ENCODE measurements at places on chromosomes 2 and 18.

DNA sequence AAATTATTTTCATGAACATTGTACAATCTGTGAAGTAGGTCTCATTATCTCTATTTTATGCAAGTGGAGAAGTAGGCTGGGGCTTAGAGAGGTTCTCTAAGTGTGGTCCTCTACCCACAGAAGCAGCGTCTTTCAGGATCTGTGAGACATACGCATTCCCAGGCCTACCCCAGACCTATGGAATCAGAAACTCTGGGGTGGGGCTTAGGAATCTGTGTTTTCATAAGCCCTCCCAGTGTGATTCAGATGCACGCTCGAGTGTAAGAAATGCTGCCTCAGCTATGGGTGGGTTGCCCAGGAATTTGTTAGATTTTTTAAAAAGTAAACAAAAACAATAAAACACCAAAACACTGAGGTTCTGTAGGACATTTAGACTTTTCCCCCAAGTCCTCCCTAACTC lies 14.8 kb upstream of the ZAP70 start:
- DNase-seq = no peak

GRCh38 chr2:69789175-69789721 lies 40.2 kb upstream of the GMCL1 start:
- DNase-seq = no peak

- DNase-seq = no peak
These were observed 444.0 kb downstream of the FIGN start for GRCh38 chr2:163291790-163292189.

DNA sequence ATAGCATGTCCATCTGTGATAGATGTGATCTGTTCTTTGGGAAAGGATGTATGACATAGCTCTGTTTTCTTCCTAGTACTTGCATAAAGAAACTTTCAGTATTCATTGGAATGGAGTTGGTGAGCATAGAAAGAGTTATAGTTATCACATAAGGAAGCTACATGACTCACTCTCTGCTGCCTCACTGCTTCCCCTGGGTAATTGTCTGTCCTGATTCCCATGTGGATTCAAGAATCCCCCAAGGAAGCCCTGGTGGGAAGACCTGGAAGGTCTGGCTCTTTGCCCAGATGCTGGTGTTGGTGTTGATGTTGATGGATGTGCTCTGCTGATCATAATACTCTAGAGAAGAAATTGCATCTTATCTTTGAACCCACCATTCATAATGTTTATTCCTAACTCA lies 60.6 kb downstream of the PTPN4 start:
- DNase-seq = peak; percentile 88

- DNase-seq = no peak
These were observed 13.5 kb downstream of the IL36B start for GRCh38 chr2:113039158-113039557.

DNA sequence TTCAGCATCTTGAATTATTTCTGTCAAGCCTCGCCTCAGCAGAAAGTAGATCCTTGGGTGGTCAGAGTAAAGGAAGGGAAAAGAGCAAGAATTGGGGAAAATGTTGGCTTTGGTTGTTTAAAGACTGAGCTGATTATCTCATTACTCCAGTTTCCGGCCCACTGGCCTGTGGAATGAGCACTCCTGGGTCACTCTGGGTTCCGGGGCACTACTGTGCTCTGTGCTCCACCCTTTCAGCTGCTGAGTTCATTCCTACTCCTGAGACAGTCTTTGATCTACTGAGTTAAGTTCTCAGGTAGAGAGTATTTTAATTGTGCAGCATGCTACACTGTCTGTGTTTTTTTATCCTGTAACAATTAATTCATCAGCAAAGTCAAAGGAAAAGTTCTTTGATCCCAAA lies 427.7 kb downstream of the CDH2 start:
- no peak for DNase-seq

DNA sequence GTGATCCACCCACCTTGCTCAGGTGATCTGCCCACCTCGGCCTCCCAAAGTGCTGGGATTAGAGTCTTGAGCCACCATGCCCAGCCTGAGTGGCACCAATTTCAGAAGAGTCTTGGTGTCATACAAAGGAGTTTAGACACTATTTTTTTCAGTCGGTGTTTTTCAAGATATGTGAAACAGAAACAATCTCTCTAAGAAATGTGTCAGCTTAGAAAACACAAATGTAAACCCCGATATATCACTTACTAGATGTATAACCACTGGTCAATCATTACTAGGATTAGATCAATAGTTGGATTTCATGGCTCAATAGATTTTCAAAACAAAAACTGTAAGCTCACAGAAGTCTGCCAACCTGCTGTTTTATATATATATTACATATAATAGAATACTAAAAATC lies 67.2 kb upstream of the FRZB start:
- DNase-seq = no peak

DNA sequence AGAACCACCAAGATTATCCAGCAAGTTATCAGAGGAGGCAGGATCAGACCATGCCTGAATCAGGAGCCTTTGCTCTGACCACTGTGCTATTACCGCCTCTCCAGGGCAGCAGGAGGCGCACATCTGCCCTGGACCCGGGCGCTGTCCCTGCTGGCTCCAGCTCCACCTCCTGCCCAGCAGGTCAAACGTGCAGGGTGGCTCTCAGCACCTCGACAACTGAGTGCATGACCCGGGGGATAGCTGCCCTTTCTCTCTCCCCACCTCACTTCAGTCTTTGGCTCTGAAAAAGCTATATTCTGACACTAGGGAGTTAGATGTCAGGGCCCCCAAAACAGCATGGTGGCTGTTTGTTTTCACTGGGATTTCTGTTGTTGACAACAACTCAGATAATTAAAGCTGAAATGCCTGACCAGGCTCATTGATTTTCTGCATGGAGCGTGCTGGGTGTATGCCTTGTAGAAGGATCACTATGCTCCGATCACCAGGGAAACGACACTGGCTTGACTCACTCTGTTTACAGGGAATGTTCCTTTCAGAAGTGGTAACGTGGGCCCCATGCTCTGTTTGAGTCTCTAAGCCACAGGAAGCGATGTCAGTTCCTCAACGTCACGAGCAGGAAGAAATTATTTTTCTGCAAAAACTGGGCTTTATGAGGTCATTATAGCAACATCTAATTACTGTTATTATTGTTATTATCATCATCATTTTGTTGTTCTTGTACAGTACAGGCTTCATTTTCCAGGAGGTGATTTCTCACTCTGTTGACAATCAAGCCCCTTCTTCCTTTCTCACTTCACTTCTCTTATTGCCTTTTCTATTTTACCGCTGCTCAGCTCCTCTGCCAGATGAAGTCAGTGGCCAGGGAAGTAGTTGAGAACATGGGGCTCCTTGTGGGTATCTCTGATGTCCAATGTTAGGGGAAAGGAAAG lies 125.6 kb downstream of the PLB1 start:
- DNase-seq = no peak

- no peak for DNase-seq
These were observed 17.7 kb downstream of the SPDYA start for GRCh38 chr2:28828382-28828781.

- no peak for DNase-seq
These were observed 13.6 kb downstream of the PTPN18 start for GRCh38 chr2:130369311-130369964.

DNA sequence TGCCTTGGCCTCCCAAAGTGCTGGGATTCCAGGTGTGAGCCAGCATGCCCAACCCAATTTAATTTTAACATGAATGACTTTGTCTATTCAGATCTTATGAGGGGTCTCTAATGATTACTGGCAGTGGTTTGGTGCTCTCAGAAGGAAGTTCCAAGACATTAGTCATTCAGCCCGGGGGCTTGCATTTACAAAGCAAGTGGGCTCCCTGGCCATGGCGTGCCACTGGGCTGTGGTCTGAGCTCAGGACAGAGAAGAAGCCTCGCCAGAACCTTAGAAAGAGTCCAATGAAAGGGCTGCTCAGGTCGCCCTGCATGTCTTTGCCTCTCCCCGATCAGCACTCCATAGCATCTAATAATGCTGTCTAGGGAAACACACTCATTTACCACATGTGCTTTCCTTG lies 182.6 kb upstream of the CHAC2 start:
- no peak for DNase-seq
